Stimulated activated CD8-positive, alpha-beta memory T cell treated with anti-CD3 and anti-CD28 coated beads, Interleukin-2, amount 100 ng/mL, for 1 hour (primary cell): ENCODE measurements at places on chromosomes 1 and 21.

- no peak for DNase-seq
Observed at GRCh38 chr1:76938304-76938703, 71.0 kb downstream of the ST6GALNAC5 start.

GRCh38 chr1:171251042-171251951 is 3.0 kb downstream of the FMO1 start:
- no peak for DNase-seq

GRCh38 chr1:243291292-243291691 is 35.5 kb downstream of the SDCCAG8 start:
- no peak for DNase-seq

DNA sequence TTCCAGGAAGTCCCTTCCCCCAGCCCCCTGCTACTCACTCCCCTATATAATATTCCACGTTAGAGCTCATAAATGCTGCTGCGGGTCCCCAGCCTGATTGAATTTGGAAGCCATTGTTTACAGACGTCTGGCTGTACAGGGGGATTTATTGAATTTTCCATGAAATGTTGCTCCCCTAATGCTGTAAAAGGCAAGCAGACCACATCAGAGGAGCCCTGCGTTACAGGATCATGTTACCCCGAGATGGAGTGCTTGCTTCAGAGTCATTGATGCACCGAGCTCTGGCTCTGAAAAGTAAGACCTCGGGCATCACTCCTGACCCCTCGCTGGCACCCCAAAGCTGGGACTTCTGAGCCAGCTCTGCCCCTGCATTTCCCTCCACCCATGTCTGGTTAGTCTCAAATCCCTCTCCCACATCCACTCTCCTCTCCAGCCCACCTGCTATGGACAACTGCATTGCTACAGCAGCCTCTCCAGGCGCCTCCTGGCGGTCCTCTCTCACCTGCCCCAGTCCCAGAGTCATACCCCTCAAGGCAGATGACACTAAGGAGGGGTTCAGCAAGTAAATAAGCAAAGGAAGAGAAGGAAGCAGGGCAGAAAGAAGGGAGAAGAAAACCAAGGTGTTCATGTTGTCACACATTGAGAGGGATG is 127.8 kb downstream of the TMEM53 start:
- no peak for DNase-seq

DNA sequence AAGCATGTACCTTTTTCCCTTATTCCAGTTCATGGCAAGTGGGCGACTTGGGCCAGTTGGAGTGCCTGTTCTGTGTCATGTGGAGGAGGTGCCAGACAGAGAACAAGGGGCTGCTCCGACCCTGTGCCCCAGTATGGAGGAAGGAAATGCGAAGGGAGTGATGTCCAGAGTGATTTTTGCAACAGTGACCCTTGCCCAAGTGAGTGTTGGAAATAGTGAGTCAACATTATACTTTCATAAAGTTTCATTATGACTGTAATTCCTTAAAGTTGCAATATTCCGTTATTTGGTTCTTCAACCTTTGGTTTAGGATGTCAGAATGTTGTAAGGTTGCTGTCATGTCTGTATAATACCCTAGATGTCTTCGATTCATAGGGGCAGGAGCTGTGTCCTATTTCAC is 230.5 kb downstream of the TPR start:
- DNase-seq = no peak

DNA sequence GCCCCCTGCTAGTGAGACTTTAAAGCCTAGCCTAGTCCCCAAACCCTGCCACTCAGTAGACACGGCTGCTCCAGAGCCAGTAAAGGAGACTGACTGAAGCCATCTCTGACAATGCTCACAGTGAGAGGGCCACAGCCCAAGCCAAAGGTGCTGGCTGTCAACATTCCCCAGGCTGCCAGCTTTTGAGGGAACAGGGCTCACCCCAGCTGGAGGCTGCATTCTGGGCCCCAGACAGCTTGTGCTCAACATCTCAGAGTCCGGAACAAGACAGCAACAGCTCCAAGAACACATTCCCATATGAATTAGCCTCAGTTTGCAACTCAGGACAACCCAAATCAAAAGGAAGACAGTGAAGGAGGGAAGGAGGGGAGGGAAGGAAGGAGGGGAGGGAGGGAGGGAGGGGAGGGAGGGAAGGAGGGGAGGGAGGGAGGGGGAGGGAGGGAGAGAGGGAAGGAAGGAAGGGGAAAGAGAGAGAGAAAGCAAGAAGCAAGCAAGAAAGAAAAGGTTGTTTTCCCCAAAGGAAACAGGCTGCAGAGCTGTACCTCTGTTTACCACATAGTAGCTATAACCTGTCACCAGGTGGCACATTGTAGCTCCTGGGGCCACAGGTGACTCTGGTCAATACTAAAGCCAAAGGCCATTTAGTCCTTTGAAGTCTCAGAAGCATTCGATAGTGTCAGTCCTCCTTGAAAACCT is 5.4 kb downstream of the ARTN start:
- DNase-seq = no peak

GRCh38 chr1:15700508-15700907 is 16.4 kb downstream of the PLEKHM2 start:
- no peak for DNase-seq

DNA sequence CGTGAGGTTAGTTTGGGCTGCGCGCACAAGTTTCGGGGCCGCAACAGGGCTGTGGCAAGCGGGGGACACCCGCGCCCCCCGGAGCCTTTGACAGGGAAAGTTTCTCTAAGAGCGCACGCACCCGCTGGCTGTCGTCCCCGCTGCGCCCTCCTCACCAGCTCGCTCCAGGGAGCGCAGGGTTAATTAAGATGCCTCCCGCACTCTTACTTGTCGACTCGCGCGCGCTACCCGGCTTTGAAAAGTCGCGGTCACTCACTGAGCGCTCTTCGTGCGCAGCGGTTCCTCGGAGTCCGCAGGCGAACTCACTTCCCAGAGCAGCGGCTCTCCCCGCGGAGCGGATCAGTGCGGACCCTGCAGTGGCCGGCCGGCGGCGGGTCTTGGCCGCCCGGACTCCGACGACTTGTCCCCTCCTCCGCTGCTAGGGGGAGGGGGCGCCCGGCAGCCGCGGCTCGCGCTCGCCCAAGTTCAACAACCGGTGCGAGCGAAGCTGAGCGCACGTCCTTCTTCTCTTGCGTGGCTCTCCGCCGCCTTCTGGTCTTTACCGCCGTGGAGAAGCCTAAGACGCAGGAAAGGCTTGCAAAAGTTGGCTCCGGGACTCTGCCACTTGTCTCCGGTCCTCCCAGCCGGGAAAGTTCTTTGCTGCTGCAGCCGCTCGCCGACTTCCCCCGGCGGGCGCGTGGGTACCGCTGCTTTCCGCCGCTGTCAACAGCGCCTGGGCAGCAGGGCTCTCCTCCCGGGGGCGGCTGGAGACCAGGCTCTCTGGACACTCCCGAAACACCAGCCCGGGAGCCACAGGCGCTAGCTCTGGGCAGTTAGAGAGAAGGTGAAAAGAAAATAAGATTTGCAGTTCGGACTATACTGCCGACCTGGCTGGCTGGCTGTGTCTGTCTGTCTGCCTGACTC is 506 bp downstream of the JUN start:
- peak; percentile 8 for DNase-seq

- no peak for DNase-seq
Observed at GRCh38 chr21:30710499-30710898, 8.1 kb downstream of the KRTAP21-3 start.

DNA sequence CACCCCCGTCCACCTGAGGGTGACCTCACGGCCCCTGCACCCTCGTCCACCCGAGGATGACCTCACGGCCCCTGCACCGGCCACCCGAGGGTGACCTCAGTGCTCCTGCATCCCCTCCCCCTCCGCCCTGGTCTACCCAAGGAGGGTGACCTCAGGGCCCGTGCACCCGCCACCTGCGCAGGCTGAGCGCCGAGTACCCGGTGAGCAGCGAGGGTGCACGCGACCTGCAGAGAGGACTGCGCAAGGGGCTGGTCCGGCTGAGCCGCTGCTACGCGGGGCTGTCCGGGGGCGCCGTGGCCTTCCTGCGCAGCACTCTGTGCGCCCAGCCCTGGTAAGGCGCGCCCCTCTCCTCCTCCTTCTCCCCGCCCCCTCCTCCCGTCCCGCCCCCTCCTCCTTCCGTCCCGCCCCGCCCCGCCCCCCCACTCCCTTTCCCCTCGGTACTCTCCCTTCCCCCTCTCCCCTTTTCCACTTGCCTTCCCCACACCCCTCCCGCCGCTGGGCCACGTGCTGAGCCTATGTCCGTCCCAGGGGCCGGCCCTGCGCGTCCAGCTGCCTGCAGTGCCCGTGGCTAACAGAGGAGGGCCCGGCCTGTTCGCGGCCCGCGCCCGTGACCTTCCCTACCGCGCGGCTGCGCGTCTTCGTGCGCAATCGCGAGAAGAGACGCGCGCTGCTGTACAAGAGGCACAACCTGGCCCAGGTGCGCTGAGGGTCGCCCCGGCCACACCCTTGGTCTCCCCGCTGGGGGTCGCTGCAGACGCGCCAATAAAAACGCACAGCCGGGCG is 28.4 kb downstream of the TRIM11 start:
- peak; percentile 22 for DNase-seq

GRCh38 chr1:87273291-87273690 is 55.4 kb upstream of the LMO4 start:
- no peak for DNase-seq

GRCh38 chr1:23393706-23394105 is 24.1 kb upstream of the ZNF436 start:
- DNase-seq = no peak

GRCh38 chr1:37652976-37653375 is 18.3 kb upstream of the RSPO1 start:
- no peak for DNase-seq

- DNase-seq = no peak
Observed at GRCh38 chr1:18641005-18641941, 10.6 kb downstream of the PAX7 start.

DNA sequence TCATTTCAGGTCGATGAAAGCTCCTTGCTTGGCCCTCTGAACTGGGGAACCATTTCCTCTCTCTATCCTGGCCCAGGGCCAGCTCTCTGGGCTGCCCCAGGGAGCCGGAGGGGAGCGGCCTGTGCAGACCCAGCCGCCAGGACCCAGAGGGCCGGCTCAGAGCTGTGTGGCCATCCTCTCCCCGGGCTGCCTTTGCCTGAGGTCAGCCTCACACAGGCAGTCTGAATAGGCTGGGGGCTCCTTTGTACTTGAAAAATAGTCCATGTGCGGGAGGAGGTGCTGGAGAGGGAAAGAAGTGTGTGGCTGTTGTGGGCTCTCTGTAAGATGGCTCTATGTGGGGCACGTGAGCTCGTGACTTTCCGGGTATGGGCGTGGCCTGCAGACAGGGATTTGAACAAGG is 275.1 kb upstream of the VAMP3 start:
- DNase-seq = no peak

GRCh38 chr1:24929398-24930259 is 447 bp downstream of the RUNX3 start:
- no peak for DNase-seq

DNA sequence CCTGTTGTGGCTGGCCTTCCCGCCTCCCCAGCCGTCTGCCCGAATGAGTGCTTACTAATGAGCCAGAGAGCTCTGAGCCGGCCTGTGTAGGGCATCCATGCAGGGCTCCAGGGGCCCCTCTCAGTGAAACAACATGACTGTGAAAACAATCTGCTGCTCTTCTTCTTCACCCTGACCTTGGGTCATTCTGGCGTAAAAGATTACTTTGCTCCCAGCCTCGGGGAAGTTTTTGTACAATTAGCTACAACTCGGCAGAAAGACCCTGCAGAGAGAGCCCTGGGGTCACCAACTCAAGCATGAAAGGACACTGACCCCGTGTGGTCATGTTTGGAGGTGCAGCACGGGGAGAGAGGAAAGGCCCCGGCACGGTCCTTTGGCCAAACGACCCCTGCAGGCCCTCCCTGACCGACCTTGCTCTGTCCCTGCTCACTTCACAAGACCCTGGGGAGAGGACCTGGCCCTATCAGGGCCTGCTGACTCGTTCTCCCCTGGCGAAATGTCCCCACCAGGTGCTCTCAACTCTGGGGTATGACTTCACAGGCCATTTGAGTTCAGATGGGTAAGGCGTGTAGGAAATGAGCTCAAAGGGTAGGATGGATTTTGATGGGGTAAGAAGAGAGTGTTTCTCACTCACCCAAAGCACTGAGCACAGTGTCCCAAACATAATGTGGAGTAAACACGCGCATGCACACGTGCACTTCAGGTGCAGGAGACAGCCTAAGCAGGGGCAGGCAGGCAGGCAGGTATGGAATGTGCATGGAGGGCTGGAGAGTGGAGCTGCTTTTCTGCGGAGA is 22.9 kb upstream of the FAM20B start:
- DNase-seq = peak; percentile 41

GRCh38 chr1:172601046-172601630 is 57.8 kb upstream of the FASLG start:
- no peak for DNase-seq

GRCh38 chr1:118302145-118302544 is 117.1 kb upstream of the SPAG17 start:
- DNase-seq = no peak

DNA sequence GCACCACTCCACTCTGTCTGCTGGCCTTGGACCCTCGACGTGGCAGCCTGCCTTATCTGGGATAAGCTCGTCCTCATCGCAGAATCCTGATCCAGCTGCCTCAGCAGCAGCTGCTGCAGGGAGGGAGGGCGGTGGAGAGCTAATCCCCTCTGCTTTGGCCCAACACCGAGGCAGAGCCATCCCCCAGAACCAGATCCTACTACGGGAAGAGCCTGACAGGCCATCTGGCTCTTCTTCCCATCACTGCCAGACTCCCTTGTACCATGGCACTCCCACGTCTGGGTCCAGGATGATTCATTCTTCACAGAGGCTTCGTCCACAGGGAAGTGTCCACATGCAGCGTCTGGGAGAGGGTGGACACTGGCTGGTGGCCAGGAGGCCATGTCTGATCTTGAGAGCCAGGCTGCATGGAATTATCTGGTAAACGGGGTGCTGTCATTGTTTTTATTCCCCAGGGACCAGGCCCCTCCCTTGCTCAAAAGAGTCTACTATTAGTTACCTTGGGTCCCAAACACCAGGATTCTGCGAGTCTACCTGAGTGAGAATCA is 14.6 kb upstream of the PKP1 start:
- DNase-seq = no peak

- DNase-seq = no peak
Observed at GRCh38 chr1:94032637-94033036, 88.3 kb downstream of the ABCA4 start.

DNA sequence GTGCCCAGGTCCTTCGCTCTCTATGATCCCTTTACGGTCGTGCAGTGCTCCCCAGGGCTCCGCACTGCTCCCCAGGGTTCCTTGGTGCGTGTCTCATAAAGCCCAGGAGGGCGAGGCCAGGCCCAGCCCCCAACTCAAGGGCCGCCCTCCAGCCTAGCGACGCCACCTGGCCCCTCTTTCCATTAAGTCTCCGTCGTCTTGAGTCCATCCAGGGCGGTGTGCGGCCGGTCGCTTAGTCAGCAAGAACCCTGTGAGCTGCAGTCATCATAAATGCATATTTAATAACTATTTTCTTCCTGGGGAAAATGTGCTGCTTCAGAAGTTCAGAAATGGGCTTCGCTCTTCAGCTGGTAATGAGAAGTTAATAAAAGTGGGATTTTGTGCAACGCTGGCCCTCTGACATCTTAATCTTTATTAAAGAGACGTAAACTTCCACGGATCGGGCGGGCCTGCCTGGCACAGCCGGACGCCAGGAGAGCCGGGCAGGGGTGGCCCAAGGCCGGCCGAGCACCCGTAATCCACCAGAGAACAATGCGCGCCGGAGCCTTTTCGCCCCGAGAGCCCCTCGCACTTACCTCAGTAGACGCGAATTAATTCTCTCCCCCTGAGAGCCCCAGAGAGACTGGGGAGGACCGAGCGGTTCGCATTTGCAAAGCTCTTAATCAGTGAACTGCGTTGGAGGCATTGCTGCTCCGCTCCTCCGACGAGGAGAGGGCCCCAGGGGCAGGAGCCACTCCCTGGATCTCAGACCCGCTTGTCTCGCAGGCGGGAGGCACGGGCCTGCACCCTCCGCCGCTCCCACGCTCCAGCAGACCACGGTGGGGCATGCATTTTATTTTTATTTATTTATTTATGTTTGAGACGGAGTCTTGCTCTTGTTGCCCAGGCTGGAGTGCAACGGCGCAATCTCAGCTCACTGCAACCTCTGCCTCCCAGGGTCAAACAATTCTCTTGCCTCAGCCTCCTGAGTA is 188.3 kb upstream of the ARHGEF16 start:
- no peak for DNase-seq
